ENCODE measurements at places on chromosomes 1 and 21.

DNA sequence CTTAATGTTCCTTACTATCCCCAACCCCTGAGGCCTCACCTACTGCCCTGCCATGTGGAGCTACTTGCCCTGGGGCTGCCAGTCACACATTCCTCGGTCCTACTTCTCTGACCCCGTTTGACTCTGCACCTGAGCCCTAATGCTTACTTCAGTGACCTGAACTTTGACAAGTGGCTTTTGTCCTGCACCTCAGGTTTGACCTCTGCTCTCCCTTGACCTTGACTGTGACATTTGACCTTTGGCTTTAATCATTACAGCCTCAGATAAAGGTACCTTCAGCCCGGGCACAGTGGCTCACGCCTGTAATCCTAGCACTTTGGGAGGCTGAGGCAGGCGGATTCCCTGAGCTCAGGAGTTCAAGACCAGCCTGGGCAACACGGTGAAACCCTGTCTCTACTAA is 22.8 kb downstream of the MR1 start:
- DNase-seq = no peak

DNA sequence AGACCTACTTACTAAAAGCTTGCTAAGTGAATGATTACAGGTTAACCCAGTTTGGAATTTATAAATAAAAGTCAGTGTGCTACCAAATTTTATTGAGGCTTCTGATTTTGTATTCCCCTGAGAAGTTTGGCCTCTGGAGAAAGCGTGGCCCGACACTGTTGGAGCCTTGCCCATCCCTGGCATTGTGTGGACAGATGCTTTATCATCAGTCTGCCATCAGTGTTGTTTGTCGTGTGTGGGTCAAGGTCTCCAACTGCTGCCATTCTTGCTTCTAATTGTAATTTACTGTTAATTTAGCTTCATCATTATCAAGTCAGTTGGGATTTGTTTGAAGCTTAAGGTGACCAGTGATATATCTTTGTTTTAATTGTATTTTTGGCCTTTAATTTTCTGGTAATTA is 62.0 kb upstream of the LPGAT1 start:
- no peak for DNase-seq

DNA sequence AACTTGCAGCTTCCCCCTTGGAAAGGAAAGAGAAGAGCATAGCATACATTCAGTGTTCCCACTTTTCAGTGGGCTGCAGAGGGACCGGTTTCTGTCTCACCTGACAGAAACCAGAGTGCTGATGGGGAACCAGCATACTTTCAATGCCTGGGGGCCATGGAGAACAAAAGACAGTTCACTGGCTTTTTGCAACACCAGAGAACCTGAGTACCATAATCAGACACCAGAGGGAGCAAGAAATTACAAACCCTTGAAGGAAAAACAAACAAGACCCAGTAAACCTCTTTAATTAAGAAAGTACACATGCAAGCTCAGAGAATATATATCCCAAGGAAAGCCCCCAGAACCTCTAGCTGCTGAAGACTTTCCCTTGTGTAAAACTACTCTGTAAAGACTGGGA is 51.1 kb downstream of the CSMD2 start:
- DNase-seq = no peak

DNA sequence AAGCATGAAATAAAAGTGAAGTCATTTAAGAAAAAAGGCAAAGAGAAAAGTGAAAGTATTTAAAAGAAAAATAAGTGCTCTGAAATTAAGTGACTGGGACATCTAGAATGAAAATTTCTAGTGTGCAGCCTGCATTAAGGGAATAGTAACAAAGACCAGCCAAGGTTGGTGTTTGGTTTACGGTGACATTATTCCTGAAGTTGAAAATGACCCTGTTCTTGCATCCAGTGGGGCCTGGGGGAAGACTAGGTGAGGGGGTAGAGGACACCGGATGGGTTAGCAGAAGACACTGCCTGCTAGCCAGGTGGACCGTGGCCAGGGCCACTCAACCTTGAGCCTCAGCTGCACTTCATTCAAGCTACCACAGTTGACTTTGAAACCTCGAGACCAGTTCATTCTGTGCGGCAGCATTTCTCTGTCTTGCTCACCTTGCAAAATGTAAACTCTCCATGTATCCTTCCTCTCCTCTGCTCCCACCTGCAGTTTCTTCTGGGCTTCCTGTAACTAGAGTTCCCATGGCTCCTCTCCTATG is 14.3 kb upstream of the KCNK1 start:
- DNase-seq = no peak

GRCh38 chr1:90952906-90953305 is 68.9 kb downstream of the ZNF644 start:
- DNase-seq = no peak

GRCh38 chr1:16215882-16216753 is 3.7 kb upstream of the ARHGEF19 start:
- peak; percentile 46 for DNase-seq

DNA sequence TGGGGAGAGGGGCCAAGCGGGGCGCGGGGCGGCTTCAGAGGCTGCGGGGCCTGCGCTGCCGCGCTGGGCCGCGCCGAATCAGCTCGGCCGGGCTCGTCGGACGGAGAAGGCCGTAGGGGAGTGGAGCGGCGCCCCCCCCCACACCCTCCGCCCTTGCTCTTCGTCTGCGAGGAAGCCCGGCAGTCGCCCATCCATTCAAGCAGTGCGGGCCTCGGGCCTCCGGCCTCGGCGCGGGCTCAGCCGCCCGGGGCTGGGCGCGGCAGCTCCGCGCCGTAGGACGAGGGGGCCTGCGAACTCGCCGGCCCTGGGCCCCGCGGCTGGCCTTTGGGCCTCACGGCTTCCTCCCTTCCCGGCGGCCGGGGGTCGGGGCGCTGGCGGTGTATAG is 564 bp downstream of the CTPS1 start:
- no peak for DNase-seq

DNA sequence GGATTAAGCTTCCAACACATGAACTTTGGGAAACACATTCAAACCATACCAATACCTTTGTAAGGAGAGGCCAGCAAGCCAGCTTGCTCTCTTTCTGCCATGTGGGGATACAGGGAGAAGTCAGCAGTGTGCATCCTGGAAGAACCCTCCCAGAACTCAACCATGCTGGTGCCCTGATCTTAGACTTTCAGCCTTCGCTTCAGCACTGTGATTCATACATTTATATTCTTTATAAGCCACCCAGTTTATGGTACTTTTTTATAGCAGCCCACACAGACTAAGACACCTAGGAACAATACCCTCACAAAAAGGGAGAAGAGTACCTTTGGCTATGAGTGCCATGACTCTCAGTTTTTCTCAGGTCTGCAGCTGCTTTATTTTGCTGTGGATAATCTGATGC is 35.9 kb downstream of the C1orf87 start:
- DNase-seq = no peak

GRCh38 chr1:53246261-53247134 is 8.2 kb upstream of the MAGOH start:
- DNase-seq = no peak

GRCh38 chr1:202157945-202158344 is 2.5 kb downstream of the PTPN7 start:
- DNase-seq = no peak

DNA sequence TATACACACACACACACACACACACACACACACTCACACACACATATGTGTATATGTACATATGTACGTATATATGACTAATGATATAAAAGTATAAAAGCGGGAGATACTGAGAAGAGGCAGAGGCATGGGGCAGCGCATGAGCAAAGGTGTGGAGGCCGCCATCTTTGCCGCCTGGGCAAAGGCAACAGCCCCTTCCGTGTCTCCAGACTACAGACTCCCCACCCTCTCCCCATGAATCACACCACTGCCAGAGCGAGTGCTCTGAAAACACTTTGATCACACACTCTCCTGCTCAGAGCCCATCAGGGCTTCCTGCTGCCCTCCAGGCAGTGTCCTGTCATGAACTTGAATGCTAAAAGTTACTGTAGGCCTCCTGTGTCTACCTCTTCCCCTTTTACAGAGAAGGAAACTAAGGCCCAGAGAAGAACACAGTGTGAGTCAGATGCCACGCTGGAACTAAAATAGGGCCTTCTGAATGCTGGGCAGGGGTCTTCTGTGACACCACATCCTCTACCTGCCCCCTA is 54.7 kb upstream of the SSBP3 start:
- no peak for DNase-seq

DNA sequence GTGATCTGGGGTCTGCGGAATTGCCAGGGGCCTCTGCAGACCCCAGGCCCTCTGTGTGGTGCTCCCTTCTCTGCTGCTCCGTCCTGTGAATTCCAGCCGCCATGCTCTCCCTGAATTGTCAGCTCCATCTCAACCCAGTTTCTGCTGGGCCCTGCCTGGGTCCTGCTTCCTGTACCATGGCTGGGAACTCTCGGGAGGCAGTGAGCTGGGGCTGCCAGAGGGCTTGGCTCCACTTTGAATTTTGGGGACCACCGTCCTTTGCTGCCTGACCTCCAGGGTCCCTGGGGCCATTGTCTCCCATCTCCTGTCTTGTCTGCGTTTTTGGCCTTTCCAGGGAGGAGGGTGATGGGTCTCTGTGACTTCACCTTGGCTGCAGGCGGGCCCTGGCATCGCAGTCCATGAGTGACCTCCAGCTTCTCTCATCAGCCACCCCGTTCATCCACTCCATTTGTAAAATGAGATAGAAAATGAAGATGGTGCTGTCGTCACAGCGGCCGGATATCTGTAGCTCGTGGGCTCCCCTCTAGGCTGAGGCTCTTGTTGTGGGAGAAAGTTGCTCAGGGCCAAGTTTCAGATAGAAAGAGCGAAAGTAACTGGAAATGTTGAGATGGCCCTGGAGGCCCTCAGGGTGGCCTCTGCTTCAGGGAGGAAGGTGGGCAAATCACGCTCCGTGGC is 38.3 kb downstream of the SKI start:
- no peak for DNase-seq
